ENCODE measurements at places on chromosomes 1 and 21.

- no peak for DNase-seq
Measured at GRCh38 chr1:19312782-19313635, 883 bp downstream of the SLC66A1 start.

- no peak for DNase-seq
Measured at GRCh38 chr1:163399976-163400601, 78.3 kb downstream of the NUF2 start.

- DNase-seq = no peak
Measured at GRCh38 chr1:41158147-41158875, 83.8 kb downstream of the SCMH1 start.

DNA sequence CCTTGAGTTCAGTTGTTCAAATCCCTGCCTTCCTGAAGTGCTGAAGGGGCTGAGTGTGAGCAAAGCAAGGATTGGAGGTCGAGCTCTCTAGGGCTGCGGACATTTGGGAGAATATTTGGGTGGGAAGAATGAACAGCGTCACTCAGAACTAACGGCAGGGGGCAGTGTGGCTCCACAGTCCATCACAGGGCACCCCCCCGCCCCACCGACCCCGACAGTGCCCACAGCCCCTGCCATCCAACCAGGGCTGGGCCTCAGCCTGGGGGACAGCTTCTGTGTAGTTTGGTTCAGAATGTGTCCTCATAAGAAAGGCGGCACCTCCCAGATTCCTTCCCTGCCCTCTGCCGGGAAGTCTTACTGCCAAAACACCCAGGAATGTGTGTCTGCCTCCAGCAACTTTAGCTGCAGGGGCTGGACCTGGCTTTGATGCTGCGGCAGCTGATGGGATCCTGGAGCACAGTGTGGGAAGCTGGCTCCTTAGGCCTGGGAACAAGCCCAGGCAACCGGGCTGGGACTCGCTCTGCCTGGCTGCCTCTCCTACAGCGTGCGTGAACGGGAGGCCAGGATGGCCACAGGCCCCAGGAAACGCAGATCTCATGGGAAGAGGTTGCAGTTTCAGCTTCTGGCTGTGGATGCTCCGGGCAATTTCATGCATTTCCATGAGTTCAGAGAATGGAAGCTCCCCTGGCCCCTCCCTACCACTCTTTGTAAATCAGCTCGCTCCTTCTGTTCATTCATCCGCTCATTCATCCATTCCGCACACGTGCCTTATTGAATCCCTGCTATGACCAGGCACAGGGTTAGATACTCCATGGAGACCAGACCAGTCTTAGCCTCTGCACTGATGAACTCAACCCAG, 104.9 kb upstream of the TMPRSS2 start:
- peak; percentile 71 for DNase-seq

DNA sequence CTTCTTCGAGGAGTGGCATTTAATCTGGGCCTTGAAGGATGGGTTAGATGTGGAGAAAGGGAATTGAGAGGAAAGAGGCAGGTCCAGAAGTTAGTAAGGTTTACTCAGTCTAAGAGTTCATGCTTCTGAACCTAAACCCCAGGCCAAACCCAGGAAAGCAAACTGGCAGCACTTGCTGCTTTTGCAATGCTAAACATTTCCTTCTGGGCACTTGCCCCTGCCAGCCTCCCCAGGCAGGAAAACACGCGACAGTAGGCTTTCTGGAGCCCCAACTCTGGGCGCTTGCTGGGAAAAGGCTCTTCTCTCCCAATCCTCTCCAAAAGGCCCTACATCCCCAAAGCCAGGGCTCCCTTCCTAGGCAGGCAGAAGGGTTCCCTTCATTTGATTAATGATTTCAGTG, 2.5 kb downstream of the OLFML2B start:
- DNase-seq = no peak

GRCh38 chr1:1915911-1916840, 1.1 kb downstream of the CALML6 start:
- DNase-seq = peak; percentile 93

- DNase-seq = no peak
Measured at GRCh38 chr1:42931108-42931539, 27.5 kb downstream of the SLC2A1 start.

DNA sequence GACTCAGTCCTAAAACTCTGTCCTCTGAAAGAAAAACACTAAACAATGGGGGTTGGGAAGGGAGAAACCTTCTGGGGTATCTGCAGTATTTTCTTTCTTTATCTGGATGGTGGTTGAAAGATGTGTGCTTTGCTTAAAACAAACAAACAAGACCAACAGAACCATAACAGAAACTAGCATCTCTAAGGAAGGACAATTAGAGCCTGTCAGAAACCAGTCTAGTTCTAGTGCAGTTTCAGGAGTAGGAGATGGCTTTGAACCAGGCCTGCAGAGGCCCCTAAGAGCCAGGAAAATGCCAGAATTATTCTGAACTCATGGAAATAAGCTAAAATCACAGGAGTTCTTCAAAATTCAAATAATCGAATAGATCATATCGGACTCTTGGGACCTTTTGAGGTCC, 18.5 kb downstream of the ILDR2 start:
- DNase-seq = no peak

DNA sequence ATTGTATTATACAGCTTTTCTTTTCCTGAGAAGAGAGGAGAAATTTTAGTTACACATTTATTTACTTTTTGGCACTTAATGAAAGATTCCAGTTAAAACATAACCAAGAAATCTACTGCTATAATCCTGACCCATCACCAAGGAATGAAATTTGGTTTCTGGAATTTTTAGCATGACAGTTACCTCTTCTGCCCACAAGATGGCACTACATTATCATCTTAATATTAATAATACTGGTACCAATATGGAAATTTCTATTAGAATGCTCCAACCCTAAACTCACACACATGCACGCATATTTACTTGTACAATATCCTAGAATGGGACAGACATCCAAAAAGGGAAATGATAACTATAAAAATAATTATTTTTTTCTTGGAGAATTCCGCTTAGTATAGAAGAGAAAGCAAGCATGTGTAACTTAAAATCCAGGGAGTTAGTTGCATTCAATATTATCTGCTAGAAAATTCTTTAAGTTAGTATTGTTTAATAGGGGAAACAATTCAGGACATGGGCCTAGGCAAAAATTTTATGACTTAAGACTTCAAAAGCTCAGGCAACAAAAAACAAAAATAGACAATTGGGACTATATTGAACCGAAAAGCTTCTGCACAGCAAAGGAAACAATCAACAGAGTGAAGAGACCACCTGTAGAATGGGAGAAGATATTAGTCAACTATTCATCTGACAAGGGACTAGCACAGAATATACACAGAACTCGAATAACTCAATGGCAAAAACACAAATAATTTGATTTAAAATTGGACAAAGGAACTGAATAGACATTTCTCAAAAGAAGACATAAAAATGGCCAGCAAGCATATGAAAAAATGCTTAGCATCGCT, 37.4 kb downstream of the MAP3K21 start:
- no peak for DNase-seq

DNA sequence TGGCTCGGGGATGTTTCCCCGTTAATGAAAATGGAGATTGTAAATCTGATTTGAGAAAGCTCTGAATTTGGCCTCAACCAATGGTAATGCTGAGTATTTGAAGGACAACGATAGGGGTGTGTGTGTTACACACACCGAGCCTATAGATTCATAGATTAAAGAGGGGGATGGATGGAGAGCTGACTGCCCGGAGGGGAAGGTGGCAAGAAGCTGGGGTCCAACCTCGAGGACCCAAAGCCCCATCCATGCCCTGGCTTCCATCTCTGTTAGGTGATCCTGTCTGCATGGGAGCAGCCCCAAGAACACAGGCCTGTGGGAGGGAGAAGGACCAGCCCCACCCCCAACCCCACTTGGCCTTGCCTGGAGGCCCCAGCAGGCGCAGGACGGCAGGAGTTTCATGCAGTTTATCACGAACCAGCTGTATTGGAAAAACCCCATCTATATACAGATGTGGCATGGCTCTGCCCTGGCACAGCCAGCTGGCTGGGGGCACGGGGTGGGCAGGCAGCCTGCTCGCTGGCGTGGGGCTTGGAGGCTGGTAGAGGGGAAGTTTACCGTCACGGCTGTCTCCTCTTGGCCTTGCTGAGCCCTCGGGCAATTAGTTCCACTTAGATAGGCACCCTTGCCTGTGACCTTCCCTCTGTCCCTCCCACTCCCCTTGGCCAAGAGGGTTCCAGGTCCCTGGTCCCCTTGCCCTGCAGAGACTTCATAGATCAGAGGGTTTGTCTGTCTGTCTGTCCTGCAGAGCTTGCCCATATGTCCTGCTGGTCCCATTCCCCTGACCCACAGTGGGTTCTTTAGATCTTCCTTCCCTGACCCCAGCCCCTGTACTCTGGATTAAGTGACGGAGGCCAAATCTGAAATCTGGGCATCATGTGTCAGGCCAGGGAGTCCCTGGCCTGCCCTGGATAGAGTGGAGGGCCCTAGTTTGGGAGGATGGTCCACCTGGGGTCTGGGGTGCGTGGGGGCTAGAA, 3.0 kb downstream of the HSPB7 start:
- no peak for DNase-seq

- no peak for DNase-seq
Measured at GRCh38 chr1:66374148-66374547, 159.8 kb upstream of the SGIP1 start.

- DNase-seq = no peak
Measured at GRCh38 chr1:155942578-155943141, 1.2 kb downstream of the RXFP4 start.

- peak; percentile 76 for DNase-seq
Measured at GRCh38 chr1:146012703-146013558, 8.6 kb downstream of the HJV start.

GRCh38 chr1:191977874-191978506, 180.3 kb upstream of the RGS18 start:
- no peak for DNase-seq

- no peak for DNase-seq
Measured at GRCh38 chr1:94787691-94788090, 32.5 kb upstream of the SLC44A3 start.

DNA sequence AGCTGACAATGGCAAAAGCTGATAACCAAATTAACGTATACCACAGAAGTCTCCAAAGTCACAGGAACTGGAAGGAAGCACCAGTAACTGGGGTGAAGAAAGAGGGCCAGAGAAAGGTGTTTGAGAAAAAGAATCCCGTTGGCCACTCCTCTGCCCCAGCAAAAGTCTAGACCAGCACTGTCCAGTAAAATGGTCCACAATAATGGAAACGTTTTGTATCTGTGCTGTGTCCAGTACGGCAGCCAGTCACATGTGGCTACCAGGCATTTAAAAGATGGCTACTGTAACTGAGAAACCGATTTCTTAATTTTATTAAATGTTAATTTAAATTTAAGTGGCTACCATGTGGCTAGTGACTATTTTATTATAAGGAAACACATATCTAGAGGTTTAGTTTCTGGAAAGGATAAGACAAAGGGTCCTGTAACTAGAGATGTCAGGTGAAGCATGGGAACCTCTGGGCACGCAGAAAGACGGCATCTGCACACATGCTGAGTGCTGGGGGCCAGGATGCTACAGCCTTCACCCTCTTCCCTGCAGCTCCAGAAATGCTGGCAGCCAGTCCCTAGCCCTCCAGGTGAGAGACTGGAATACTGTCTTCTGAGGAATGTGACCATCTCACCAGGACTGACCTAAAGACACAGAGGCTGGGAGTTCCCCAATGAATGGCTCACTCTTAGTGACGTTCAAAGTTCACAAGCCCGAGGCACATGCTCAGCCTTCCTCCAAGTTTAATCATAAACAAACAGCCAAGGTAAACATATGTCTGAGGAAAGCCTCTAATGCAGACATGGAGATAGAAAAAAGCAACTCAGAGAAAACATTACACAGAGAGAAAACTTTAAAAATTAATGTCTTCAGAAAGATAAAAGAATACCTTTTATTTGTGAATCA, 50.7 kb downstream of the JAK1 start:
- DNase-seq = peak; percentile 81

- DNase-seq = no peak
Measured at GRCh38 chr1:219991919-219992318, 54.4 kb downstream of the EPRS1 start.

DNA sequence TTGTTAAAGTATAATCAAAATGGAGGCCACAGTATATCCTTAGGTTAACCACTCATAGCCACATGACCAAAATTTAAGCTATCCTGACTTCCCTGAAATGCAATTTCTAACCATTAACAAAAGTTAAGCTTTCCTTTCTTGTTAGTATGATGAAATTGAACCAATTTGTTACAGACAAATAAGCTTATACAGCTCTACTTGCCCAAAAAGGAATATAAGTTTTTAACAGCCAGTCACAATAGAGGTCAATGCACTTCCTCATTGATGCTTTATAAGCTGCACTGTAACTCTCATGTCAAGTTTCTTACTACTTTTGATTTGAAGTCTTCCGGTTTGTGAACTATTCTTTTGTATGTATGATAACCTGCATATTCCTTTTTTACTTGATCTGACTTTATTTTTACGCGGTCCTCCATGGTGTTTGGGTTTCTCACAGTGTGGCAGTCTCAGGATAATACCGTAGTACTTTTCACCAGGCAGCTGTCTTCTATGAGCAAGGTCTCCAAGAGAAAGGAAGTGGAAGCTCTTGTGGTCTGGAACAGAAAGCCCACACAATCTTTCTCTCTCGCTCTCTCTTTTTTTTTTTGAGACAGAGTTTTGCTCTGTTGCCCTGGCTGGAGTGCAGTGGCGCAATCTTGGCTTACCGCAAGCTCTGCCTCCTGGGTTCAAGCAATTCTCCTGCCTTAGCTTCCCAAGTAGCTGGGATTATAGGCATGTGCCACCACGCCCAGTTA, 331.6 kb downstream of the SRGAP2C start:
- DNase-seq = no peak

GRCh38 chr1:42259059-42259738, 75.8 kb downstream of the FOXJ3 start:
- peak; percentile 9 for DNase-seq

DNA sequence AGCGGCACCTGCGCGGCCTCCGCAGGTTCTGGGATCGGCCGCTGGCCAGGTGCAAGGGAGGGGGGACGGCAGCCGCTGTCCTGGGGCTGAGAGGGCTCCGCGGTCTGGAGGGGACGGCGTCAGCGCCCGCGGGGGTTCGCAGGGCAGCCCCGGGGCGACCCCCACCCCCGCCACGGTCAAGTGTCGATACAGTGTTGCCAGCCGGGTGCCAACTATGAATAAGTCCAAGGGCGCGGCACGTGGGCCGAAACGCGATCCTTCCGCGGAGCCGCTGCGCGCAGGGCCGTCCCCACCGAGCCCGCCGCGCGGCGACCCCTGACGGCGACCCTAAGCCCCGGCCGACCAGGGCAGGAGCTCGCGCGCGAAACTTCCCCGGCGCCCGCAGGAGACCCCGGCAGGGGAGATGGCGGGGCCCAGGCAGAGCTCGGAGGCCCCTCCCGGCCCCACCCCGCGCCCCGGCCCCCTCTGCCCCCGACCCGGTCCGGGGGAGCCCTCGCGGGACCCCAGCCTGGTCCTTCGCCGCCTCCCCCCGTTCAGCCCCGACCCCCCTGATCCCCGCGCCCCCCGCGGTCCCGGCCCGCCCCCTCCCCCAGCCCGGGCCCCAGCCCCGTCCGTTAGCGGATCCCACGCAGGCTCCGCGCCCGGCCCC, 586 bp upstream of the AGPAT3 start:
- peak; percentile 80 for DNase-seq

DNA sequence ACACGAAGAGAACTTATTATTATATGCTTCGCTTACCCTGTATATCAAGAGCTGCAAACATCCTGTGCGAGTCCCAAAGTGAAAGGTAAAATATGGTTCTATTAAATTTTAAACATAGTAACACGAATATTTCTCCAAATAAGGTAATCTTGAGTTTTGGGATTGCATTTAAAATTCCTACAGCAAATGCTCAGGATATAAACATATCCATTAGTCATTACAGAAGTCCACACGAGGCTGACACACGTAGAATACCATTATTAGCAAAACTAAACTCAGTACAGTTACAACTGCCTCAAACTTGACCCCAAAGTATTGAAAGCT, 282 bp upstream of the LYPLAL1 start:
- DNase-seq = no peak

- DNase-seq = no peak
Measured at GRCh38 chr1:41618871-41619270, 134.4 kb upstream of the EDN2 start.

GRCh38 chr1:34800214-34800613, 7.4 kb downstream of the GJA4 start:
- no peak for DNase-seq

All from body of pancreas (tissue), 4 donors.